GM10248 (cell line): ENCODE measurements at places on chromosomes 1 and 21.

DNA sequence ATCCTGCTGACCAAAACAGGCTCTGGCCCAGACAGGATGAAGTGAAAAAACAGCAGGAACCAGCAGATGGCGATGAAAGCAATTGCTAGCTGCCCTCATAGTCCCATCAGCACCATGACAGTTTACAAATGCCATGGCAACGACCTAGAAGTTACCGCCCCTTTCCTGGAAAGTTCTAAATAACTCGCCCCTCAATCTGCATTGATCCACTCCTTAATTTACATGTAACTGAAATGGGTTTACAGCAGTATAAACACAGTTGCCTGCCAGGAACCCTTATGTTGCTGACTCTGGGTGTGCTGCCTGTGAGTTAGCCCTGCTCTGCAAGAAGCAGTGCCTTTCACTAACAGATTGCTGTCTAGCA lies 65.5 kb upstream of the CR1L start:
- DNase-seq, result peak; percentile 30

GRCh38 chr1:226404063-226404903 lies 3.6 kb downstream of the PARP1 start:
- no peak for DNase-seq

- peak; percentile 80 for DNase-seq
These were observed 50.0 kb upstream of the SLC19A1 start for GRCh38 chr21:45592208-45592619.

- DNase-seq, result no peak
These were observed 63.7 kb upstream of the ABCG1 start for GRCh38 chr21:42155045-42155855.

DNA sequence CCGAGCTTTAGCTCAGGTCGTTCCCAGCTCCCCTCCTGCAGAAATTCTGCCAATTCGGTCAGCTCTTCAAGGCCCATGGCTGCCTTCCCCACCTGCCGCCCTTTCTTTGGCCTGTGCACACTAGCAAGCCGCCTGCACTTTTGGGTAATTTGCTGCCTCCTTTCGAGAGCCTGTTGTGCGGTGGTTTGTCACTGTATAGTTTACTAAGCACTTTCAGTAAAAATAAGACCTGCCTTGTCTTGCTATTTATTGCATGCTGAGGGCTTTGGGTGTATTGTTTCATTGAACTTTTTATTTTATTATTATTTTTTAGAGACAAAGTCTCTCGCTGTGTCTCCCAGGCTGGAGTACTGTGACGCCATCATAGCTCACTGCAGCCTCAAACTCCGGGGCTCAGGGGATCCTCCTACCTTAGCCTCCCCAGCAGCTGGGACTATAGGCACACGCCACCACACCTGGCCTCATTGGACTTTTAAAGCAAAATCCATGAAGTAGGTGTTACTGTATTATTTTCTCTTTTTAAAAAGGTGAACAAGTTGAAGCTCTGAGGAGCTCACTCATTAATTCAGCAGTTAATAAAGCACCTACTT lies 1.1 kb upstream of the FABP3 start:
- no peak for DNase-seq

DNA sequence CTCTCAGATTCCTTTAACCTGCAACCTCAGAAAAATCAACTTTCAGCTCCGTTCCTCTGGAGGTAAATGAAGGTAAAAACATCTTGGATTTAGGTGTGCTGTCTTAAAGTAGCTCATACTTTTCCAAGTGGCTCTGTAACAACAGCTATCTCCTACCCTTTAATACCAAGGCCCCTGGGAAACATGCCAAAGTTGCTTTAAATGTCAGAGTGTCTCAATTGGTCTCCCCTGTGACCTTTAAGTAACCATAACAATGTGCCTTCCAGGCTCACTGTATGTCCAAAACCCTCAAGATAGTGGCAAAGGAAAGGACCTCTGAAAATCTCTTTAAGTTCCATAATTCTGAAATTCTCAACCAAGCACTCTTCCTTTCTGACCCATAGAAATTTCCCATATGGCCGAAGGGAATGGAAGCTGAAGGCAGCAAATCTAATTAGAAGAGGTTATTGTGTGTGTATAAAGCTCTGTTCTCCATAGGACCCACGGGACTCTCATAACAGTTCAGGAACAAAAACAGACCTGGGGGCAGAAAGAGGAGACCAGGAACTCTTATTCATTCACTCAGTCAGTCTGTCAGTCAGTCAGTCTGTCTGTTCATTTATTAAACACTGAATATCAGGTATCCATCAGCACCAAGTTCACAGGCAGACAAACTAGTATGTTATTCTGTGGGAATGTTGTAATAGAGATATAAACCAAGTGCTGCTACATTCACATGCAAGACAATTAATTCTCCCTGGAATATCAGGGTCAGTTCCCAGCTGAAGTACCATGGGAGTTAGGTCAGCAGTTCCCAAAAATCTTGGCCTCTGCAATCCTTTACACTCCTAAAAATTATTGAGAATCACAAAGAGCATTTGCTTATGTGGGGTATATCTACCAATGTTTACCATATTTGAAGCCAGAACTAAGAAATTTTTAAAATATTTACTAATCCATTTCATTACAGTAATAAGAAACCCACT lies 19.1 kb downstream of the ASTN1 start:
- DNase-seq, result no peak

- DNase-seq, result no peak
These were observed 665.5 kb downstream of the USP25 start for GRCh38 chr21:16395285-16395684.

- no peak for DNase-seq
These were observed 187.8 kb upstream of the PLD5 start for GRCh38 chr1:242712248-242712647.

DNA sequence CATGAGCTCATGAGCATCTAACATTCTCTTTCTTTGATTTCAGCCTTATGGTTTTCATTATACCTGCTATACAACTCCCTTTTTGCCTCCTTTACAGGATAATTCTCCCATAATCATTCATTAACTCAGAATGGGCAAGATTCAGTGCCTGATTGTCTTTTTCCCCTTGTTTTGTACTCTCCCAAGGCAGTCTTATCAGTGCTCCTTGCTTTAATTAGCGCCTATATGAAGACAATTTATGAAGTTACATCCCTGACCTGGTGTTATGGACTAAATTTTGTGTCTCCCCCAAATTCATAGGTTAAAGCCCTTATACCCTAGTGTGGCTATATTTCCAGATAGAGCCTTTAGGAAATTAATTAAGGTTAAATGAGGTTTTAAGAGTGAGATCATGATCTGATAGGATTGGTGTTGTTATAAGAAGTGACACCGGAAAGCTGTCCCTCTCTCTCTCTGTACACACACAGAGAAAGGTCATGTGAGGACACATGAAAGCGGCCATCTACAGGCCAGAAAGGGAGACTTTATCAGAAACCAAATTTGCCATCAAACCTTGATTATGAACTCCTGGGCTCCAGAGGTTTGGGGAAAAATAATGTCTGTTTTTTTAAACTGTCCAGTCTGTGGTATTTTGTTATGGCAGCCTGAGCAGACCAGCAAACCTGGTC lies 185.8 kb upstream of the CHODL start:
- no peak for DNase-seq

GRCh38 chr1:10555635-10556429 lies 81.1 kb downstream of the PEX14 start:
- no peak for DNase-seq

DNA sequence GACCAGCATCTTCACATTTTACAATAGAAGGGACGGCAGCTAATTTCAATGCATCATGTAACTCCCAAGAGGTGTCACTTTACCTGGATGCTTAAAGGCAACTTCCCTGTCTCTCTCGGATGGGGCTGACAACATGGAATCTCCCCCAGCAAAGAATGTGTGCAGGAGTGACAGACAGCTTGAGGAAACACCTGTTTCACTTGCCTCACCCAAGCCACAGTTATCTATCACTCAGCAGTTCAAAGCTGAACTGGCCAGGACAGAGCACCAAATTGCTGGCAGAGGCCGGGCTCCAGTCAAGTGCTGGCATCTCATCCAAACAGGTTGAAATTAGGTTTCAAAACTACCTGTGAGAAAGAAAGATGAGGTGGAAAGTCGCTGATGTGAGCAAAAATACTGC lies 538.0 kb upstream of the PLXNA2 start:
- no peak for DNase-seq

DNA sequence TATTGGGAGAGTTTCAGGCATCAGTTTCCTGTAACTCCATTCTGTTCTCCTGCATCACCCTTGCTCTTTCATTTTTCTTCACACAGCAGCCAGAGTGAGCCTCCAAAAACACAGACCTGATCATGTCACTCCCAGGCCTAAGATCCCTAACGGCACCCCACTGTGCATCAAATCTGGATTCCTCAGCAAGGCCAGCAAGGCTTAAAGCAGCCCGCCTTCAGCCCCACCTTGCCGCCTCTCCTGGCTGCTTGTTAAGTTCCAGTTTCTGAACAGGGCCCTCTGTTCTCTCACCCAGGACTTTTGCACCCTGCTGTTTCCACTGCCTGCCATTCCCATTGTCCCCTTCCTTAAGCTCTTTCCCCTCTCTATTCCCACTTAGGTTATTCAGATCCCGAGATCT lies 29.3 kb downstream of the C1orf116 start:
- no peak for DNase-seq

DNA sequence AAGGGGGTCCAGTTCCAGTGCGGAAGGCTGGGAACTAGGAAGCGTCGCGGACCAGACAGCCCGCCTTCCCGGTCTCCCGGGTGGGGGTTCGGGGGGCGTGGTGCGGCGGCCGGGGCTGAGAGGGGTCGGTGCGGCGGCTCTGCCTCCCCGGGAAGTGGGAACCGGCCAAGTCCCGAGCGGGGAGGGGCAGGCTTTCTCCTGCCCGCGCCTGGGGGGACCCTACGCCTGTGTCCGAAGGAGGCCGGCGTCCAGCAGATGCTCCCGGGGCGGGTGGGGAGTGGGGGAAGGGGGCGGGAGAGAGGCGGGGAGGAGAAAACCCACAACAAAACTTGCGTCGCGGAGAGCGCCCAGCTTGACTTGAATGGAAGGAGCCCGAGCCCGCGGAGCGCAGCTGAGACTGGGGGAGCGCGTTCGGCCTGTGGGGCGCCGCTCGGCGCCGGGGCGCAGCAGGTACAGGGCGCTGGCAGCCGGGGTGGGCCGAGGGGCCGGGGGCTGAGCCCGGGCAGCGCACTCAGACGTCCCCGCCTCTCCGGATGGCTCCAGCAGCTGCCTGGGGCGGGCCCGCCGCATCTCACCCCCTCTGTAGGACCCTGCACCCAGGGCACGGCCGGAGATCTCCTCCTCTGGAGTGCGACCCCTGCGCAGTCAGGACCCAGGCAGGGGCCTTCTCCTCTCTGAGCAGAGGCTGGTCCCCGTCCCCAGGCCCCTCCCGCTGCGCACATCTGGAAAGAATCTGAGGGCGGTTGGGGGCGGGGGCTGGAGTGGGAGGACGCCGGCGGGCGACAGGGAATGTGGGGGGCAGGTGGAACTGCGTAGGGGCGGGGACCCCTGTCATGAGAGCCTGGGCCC lies at the start of gene PODN:
PODN (plus strand) TSS at position 355 of the 849 bp plus-strand sequence. CDS start 7,643 bp downstream, outside the sequence.
- DNase-seq, result peak; percentile 31

- no peak for DNase-seq
These were observed 114.3 kb upstream of the RUNX1 start for GRCh38 chr21:35163411-35163810.

GRCh38 chr1:170536924-170537551 lies 5.1 kb downstream of the GORAB start:
- no peak for DNase-seq

DNA sequence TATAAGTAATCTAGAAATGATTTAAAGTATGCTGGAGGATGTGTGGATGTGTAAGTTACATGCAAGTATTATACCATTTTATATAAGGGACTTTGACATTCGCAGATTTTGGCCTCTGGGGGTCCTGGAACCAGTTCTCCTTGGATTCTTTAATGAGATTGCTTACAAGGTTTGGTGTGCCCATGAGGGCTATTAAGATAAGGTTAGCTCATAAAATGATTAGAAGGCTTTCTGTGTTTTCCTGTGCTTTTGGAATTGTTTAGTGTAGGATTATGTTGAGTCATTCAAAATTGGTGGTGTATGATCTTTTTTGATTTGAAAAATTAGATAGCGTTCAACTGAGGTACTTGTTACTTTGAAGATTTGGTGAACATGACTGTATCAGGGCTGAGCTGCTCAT lies 5.6 kb downstream of the USP25 start:
- DNase-seq, result no peak

DNA sequence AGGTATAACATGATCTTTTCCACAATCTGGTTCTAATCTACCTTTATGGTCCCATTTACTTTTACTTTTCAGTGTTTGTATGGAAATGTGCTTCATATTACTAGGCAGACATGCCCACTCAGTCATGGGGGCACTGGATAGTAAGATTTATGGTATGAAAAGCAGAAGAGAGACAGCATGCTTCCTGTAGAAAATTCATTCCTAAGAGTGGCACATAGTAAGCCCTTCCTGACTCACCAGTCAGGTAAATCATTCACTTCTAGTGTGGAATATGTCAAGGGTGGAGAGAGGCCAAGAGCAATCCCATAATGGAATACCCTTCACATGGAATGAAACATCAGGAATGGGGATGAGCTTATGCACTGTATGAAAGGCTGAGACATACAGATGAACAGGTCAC lies 49.5 kb upstream of the BCL10 start:
- no peak for DNase-seq

GRCh38 chr1:221863635-221864034 lies 121.7 kb upstream of the DUSP10 start:
- DNase-seq, result no peak

DNA sequence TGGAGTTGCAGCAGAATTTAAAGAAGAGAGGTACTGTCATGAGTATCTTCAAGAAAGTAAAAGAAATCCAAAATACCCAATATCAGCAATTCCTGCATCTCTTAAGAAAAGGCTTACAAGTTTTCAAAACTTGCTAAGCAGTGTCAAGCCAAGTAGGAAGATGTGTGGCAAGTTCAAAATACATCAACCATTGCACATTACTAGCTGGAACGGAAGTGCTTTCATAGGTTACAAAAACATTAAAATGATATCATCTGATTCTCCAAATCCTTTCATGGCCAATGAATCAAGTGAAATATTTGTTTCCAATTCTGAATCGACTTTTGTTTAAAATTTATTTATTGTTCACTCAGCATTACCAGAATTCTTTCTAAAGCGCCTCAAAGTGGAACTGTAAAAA lies 5.7 kb upstream of the ABCA4 start:
- no peak for DNase-seq

GRCh38 chr1:199272139-199272544 lies 633.3 kb downstream of the PTPRC start:
- no peak for DNase-seq

DNA sequence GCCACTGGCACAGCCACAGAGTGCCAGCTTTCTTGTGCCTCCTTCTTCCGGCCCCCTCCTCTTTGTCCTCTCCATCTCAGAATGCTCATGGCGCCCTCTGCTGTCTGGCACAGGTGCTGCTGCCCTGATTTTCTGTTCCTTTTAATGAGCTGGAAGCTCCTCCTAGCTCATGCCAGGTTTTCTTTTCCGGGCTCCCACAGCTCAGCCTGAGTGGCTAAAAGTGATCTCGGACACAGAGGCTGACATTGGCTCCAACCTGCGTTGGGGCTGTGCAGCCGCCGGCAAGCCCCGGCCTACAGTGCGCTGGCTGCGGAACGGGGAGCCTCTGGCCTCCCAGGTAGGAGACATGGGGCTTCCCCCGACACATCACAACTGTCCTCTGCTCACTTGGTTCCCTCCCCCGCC lies 18.7 kb downstream of the CNTN2 start:
- DNase-seq, result peak; percentile 81

GRCh38 chr1:154862907-154863306 lies 7.2 kb downstream of the KCNN3 start:
- no peak for DNase-seq

GRCh38 chr1:152034324-152034653 lies 2.5 kb downstream of the S100A11 start:
- no peak for DNase-seq
